IPS DF 19.7 (cell line): ENCODE measurements at places on chromosomes 5 and 9.
A peak's percentile ranks its signal among the peaks of the same experiment; 100 is the strongest.

GRCh38 chr5:126969548-126969947 is 60.8 kb downstream of the MARCHF3 start:
- no peak for DNase-seq

- no peak for DNase-seq
Observed at GRCh38 chr5:123819833-123820232, 307.9 kb downstream of the CSNK1G3 start.

DNA sequence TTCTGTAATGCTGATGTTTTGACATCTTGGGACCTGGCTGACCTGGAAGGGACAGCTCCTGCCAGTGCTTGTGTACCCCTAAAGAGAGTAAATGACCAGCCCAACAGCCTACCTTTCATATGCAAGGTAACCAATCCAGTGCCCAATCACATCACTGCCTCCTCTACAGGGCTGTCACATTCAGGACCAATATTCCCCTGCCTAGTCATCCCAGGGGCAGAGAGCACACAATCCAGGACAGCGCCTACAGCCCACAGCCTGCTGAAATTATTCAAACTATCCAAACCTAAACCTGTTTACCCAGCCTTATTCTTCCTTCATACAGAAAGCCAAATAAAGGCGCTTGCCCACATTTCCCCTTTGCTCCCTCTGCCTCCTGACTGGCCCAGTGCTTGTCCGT is 284.1 kb downstream of the CTNND2 start:
- DNase-seq: no peak

GRCh38 chr9:94705162-94705702 is 21.3 kb upstream of the AOPEP start:
- no peak for DNase-seq

GRCh38 chr5:76125888-76126287 is 42.7 kb downstream of the SV2C start:
- no peak for DNase-seq

DNA sequence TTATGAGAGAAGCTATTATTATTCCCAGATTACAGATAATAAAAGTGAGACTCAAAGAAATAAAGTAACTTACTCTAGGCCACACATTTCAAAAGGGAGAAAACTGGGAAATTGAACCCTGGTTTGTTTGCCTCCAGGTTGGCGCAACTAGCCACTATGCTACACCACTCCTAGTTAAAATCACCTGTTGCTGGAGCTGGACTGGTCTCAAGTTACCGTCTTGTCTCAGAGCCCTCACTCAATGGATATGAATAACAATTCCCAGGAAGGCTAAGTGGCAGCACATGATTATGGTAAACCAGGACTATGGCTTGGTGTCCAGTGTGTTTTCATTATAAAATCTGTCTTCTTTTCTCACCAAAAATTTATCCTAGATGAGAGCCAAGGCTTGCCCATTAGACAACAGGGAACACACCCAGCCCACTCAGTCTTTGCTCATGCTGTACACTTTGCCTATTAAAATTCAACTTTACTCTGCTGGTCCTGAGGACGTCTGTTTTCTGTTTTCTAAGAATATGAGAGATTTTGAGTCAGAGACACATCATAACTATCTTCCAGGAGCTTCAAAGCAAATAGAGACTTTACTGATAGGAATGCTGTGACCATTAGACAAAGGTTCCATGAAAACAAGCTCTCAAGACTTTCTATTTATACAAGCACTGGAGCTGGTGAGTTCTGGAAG is 58.1 kb downstream of the ADRB2 start:
- DNase-seq: no peak

DNA sequence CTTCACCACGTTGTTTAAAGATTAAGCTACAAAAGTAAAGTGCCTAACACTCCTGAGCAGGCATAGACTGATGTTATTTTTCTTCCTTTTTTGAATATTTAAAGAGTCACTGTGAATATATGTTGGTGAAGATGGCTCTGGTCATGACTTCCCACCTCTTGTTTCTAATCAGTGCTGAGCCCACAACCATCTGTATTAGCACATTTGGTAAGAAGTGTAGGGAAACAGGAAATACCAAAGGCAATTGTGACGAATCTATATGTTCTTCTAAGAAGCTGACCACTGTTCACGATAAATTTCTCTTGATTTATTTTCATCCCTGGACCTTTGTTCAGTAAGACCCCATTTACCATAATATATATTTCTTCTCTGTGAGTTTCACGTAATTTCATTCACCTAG is 108.3 kb upstream of the PCA3 start:
- DNase-seq: no peak

DNA sequence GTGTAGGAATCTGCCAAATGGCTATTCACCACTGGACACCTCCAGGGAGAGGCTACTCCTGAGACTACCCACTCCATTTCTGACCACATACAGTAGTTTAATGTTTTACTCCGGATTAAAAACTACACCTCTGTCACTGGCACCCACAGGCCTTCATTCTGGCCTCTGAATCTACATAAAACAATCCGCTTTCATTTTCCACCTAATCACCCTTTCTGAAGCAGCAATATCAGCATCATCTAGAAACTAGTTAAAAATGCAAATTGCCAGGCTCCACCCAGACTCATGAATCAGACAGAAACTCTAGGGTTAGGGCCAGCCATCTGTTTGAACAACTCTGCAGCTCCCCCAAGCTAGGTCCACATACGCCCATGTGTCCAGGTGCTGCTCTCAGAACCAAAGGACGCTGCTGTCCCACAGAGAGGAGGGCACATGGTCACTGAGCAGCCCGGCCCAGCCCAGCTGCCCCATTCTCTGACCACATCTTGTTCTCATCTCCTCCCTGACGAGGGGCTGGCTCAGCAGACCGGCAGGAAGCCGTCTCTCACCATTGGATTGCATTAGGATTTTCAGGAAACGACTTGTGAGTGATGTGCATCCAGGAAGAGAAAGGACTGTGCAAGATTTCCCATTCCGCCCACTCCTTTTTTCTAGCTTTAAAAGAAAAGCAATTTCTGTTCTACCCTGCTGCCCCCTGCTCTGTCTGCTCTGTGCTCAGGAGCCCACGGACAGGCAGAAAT is 34.7 kb downstream of the ADAM19 start:
- DNase-seq: no peak

DNA sequence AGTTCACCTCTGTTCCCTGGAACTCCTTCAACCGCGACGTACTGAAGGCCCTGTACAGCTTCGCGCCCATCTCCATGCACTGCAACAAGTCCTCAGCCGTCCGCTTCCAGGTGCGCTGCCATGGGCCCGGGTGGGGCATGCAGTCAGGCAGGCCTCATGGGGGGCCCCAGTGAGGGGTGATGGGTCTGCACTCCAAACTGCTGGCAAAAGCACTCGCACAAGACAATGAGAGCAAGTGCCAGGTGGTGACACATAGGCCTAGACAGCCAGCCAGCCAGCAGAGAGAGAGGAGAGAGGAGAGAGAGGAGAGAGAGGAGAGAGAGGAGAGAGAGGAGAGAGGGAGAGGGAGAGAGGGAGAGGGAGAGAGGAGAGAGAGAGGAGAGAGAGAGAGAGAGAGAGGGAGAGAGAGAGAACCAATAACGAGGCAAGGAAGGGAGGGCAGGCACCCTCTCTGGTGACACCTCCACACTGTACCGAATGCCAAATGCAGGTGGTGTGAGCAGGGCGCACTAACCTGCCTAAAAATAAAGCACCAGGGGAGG is 21.0 kb downstream of the DBH start:
- no peak for DNase-seq

- no peak for DNase-seq
Observed at GRCh38 chr9:84314306-84314705, 26.3 kb downstream of the SLC28A3 start.

- no peak for DNase-seq
Observed at GRCh38 chr5:133705331-133705730, 93.0 kb upstream of the FSTL4 start.

- DNase-seq: no peak
Observed at GRCh38 chr5:43232943-43233833, 41.2 kb downstream of the NIM1K start.

- DNase-seq: peak; percentile 67
Observed at GRCh38 chr9:124940894-124941678, at the start of gene GOLGA1. TSS of gene GOLGA1 (minus strand) at chr9:124941083. CDS start at chr9:124938711, 2,372 bp downstream.

GRCh38 chr9:103928442-103928841 is 165.7 kb upstream of the SMC2 start:
- DNase-seq: no peak

DNA sequence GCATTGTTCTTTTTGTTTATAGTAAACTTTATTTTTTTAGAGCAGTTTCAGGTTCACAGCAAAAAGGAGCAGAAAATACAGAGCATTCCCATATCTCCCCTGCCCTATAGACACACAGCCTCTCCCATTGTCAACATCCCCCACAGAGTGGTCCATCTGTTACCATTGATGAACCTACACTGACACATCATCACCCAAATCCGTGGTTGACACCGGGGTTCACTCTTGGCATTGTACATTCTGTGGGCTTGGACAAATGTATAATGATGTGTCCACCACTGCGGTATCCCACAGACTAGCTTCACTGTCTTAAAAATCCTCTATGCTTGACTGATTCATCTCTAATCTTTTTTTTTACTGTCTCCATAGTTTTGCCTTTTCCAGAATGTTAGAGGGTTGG is 120.7 kb upstream of the SPATA31C2 start:
- DNase-seq: no peak

GRCh38 chr9:100111235-100111634 is 12.2 kb downstream of the INVS start:
- DNase-seq: no peak

DNA sequence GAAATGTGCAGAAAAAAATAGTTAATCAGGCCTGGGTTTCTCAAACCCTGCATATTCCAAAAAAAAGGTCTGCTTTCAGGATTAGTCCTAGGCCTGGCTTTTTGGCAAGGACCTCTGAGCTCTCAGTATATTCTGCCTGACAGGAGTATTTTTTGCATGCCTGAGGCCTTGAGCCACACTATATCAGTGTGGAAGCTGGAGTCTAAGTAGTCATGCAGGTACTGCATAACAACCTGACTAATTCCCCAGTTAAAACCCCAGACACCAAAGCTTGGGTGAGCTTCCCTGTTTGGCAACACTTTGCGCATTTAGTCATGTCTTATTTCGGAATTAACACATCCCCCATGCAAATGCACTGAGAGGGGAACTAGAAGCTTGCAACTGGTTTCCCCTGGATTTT is 359.5 kb downstream of the CETN3 start:
- no peak for DNase-seq

DNA sequence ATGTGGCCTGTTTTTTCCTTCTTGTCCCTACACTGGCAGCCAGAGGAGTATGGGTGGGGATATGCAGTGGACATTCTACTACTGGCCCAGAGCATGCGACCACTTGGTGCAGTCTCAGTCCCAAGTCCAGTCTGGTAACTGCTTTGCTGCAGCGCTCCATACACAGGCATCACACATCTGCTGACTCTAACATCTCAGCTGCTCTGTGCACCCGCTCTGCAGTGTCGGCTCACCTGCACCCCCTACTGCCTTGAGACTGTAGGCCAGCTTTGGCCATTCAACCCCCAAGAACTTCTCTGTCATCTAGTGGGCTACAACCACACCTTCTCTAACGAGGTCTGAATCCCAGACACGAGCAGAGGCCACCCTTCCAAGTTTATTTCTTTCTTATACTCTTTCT is 46.4 kb upstream of the SLCO6A1 start:
- DNase-seq: peak; percentile 25

GRCh38 chr9:20406344-20406743 is 216.0 kb downstream of the MLLT3 start:
- no peak for DNase-seq

DNA sequence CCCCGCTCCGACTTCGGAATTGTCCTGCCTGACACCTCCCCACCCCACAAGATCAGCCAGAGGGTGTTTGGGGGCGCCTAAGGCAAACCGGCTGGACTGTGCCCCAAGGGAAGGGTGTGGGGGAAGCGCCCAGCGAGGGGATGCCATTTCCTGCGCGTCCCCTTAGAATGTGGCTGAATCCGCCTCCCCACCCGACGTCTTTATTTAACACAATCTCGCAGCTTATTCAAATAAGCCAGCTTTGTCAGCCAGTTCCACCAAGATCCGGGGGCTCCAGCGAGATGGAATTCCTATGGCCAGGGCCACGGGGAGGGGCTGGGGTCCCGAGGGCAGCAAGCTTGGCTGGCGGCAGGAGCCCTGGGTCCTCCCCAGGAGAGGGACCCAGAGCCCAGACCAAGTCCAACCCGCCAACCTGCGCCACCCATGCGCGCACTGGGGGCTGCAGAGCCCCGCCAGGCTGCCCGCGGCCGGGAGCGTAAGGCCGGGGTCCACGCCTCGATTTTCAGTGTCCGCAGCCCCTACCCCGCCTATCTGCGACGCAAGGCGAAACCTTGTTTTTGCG is 7.4 kb downstream of the IRX4 start:
- no peak for DNase-seq

GRCh38 chr9:72465593-72465984 is 55.8 kb upstream of the TMC1 start:
- DNase-seq: no peak

GRCh38 chr9:24044576-24044975 is 218.5 kb upstream of the ELAVL2 start:
- no peak for DNase-seq
